ENCODE measurements at places on chromosomes 5 and 9.

GRCh38 chr5:76525956-76526355 lies 97.2 kb downstream of the F2RL2 start:
- no peak for DNase-seq

- DNase-seq, result no peak
These were observed 109.1 kb downstream of the NNT start for GRCh38 chr5:43712081-43712480.

- no peak for DNase-seq
These were observed 194.4 kb upstream of the PTGER4 start for GRCh38 chr5:40485021-40485998.

DNA sequence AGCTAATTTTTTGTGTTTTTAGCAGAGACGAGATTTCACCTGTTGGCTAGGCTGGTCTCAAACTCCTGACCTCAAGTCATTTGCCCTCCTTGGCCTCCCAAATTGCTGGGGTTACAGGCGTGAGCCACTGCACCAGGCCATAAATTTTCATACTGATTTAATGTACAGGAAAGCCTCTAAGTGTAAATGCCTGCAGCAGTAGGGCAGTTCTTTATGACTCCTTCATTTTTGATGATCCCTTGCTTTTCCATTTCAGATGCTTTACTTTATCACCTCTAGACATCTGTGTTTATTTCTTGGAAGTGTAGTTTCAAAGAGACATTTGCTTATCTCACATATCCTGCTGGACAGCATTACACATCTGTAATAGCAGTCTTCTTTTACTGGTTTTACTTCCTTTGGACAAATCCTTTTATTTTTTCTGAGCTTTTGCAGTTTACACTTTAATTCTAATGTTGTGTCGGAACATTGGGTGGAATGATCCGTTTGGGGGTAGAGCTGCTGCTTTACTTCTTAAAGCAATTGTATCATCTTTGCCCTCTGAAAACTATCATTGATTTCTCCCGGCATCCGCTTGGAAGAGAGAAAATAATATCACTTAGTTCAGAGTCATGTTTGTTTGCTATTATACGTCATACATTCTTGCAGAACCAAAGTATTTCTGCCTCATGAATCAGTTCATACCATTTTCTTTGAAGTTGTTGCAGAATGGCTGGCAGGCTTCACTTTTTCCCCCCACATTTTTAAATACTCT lies 36.0 kb downstream of the SCGB3A1 start:
- no peak for DNase-seq

DNA sequence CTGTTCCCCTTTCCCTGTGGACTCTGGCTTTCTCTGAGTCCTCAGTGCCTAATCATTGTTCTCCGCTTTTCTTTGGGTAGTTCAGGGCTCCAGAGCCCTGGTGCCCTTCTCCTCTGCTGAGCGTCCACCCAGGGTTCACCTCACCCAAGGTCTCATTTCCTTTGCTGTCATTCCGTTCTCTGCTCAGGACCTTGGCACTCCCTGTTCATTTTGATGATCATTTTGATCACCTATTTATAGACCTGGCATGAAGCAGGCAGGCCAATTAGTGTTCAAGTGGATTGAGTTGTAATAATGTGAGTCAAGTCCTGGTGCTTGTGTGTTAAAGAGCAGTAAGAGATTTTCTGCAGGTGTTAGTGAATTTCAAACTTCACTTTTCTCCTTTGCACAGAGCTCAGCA lies 3.6 kb downstream of the TRIO start:
- DNase-seq, result no peak

DNA sequence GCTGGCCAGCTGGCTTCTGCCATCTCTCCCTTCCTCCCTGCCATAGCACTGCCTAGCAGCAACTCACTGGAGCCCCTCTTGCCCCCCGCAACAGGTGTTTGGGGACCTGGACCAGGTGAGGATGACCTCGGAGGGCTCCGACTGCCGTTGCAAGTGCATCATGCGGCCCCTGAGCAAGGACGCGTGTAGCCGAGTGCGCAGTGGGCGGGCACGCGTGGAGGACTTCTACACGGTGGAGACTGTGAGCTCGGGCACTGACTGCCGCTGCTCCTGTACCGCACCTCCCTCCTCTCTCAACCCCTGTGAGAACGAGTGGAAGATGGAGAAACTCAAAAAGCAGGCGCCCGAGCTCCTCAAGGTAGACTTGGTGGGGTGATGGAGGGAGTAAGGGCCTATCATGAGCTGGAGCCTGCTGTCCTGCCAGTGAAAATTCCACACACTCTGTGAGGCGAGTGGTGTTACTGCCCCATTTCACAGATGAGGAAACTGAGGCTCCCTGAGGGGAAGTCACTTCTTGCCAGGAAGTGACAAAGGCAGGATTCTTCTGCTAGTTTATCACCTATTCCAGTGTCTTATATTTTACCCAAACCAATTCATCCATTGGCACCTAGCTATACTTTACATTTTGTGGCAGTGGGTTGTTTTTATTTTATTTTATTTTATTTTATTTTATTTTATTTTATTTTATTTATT lies 10.1 kb downstream of the OLFML2A start:
- no peak for DNase-seq

GRCh38 chr5:1537603-1538154 lies 13.9 kb upstream of the LPCAT1 start:
- DNase-seq, result no peak

- no peak for DNase-seq
These were observed 12.5 kb downstream of the DNAH5 start for GRCh38 chr5:13932011-13932410.

- no peak for DNase-seq
These were observed 179.1 kb upstream of the GNA14 start for GRCh38 chr9:77827104-77827784.
